ENCODE measurements at places on chromosomes 12 and 14.

DNA sequence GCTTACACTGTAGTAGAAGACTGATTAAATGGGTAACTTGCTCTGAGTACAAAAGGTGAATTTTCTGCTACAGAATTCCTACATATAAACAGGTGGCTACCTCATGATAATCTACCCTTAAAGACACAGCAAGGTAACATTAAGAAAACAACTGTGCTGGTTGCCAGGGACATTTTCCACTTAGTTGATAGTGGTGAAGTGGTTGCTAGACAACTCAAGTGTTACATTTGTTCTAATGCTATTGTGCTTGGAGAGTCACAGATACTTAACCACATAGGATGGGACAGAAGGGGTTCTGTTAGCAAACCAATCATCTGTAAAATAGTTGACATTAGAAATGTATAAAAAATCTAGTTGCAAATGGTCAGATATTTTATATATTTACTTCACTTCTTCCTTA is 870.3 kb upstream of the SEL1L start:
- no peak for DNase-seq

- no peak for DNase-seq
Measured at GRCh38 chr12:93089805-93090569, 160.9 kb upstream of the EEA1 start.

DNA sequence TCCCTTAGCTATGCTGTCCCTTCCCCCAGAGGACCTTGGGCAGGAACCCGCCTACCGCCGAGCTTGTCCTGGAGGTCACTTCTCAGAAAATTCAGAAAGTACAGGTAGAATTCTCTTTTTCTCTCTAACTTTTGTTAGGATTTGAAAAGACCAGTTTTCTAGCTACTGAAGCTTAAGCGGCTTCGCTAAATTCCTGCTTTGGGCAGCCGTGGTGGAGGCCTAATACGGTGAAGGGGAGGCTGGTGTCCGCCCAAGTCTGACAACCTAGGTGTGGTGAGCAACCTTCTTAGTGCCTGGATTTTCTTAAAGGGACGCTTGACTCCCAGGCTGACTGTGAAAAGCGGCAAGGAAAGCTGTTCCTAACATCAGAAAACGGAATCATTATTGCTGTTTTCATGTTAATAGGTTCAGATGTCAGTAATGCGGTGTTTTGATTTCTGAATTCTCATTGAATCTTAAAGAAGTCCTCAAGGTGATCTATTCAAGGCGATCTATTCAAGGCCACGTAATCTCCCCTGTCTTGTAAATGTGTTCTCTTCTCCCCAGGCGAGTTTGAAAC is 835 bp downstream of the FGD4 start:
- DNase-seq, result no peak

- no peak for DNase-seq
Measured at GRCh38 chr14:71235875-71236274, 328.6 kb downstream of the PCNX1 start.

DNA sequence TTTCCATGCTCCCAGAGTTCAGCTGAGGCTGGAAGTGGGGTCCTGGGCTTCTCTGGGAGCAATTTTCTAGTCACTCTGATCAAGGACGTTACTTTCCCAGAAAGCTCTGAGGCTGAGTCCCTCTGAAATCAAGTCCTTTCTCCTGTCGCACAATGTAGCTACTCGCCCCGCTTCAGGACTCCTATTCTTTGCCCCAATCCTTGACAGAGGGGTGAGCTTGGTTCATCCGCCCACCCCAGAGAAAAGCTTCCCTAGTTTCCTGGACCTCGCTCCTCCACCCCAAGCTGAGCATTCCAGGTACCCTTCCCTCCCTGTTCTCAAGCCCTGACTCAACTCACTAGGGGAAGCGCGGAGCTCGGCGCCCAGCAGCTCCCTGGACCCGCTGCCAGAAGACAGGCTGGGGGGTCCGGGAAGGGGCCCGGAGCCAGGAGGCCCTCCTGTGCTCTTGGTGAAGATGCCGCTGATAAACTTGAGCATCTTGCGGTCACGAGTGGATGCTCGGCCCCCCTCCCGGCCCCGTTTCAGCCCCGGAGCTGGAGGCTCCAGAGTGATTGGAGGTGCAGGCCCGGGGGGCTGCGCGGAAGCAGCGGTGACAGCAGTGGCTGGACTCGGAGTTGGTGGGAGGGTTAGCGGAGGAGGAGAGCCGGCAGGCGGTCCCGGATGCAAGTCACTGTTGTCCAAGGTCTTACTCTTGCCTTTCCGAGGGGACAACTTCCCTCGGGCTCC is 1.6 kb downstream of the AGAP2 start:
- no peak for DNase-seq

- no peak for DNase-seq
Measured at GRCh38 chr12:104620837-104621531, 164.2 kb downstream of the CHST11 start.
